Kidney epithelial cell (primary cell): ENCODE measurements at places on chromosomes 3 and 15.

DNA sequence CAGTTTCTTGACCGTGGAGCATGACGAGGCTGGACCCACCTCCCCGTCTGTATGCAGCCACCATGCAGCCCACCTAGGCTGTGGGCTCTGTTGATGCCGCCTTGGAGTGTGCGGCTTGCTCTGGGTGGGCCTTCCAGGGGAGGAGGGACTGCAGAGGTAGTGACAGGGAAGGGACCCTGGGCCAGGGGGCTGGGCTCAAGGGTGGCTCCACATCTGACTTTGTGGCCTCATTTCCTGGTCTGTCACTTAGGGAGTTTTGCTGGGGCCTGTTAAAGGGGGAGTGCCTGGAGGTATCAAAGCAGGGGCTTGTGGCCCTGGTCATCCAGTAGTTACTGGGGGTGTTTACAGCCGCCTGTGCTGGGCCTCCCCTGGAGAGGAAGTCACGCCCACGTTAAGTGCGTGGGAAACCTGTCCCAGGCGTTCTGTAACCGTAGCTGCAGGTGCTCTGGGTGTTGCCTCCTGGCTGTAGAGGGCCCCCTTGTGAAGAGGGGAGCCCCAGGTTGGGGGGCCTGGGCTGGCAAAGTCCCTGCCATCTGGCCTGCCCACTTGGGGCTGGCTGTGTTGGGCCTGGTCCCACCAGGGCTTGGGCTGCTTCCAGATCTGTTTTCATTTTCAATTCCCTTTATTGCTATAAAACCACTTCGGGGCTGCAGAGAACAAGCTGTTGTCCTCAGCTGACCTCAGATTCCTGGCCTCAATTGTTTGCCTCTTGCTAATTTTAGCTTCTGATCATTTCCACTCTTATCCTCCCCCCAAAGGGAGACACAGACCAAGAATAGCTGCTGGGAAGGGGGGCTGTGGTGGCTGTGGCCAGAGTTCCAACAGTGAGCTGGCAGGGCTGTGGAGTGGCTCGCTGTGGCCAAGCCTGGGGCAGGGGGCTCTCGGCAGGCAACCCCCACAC, 26.5 kb downstream of the KLF13 start:
- peak; percentile 47 for DNase-seq

GRCh38 chr3:157225001-157225400, 65.1 kb upstream of the CCNL1 start:
- DNase-seq = no peak

GRCh38 chr3:181718987-181719911, 7.5 kb downstream of the SOX2 start:
- DNase-seq = no peak

- no peak for DNase-seq
Measured at GRCh38 chr15:69154078-69154477, 6.4 kb upstream of the GLCE start.

DNA sequence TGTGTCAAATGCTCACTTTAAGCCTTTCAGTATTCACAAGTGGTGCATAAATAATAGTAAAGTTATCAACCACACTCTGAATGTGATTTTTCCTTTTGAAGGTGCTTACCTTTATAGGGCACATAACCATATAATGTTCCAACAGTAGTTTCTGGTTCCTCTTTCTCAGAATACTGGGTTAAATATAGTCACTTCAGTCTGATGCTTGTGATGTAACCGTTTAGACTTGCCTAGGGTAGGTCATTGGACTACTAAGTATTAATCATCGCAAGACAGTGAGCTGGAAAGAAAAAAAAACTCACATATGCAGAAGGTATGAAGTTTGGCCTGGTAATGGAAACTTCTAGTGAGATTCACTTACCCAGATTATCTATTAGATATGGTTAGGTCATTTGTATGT, 1.9 kb downstream of the KBTBD8 start:
- peak; percentile 23 for DNase-seq

GRCh38 chr3:111610189-111610588, 15.0 kb upstream of the ZBED2 start:
- DNase-seq = no peak

GRCh38 chr15:24954783-24955530, at the start of the genes SNRPN and SNURF:
SNRPN (plus strand) TSS chr15:24954987; CDS start chr15:24974454, 19,467 bp downstream.
SNURF (plus strand) TSS chr15:24954987; CDS start chr15:24955049, 62 bp downstream.
- no peak for DNase-seq

DNA sequence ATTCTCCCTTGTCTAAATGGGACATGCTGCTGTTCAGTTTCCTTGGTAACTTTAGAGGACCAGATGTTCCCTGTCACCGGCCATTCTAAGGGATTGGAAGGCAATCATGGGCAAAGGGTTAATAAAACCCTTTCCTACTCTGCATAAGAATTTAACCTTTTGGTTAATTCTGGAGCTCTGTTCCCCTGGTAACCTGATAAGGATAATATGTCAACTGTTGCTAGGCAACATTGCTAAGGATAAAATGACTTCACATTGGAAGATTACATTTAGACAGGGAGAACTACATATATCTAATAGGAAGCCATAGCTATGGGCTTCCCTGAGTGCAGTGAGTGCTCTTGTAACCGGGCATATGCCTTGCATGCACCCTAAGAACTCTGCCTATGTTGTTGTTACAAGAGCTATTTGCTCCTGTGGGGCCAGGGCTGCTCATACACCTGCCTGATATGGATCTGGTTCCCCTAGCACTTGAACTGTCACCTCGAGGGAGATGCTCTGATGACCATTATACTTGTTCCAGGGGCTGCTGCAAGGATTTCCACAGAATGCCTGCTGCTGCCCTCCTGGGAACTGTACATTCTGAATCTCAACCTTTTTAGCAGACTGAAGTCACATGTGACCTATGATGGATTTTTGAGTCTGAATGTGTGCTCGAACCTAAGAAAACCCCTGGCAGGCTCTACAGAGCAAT, 326.3 kb upstream of the PDZRN3 start:
- DNase-seq = no peak

GRCh38 chr15:72591361-72591760, 63.1 kb upstream of the GOLGA6B start:
- DNase-seq = no peak

DNA sequence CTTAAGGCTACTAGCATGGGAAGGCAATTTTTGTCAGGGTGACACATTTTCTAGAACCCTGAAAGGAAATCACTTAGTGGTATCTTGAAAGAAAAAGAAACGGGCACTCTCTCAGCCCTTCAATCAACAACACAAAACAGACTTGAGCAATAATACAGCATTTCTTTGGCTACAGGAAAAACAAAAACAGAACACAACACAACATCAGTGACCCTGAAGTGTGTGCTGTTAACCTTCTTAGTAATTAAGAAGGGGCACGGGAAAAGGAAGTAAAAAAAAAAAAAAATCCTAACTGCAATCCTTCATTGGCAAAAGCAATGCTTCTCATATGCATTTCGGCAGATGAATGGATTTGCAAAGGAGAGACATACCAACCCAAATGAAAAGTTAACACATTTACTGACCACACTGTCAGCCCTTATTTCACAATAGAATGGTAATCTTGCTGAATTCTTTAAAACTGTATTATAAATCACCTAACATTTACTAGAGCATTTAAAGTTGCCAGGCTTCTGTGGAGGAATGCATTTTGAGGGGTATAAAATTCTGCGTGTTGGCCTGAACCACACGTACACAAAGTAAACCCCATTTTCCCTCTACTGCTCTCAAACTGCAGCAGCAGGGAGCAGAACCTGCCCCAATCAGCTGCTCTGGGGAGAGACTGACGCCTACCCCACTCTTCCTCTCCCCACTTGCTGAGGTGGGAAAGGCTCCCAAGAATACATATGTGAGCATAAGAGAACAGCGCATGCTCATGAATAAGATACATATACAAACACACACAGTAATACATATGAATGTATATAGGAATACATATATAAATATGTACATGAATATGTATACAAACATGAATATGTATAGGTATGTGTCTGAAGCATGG, 198.5 kb downstream of the FOXP1 start:
- DNase-seq = no peak

DNA sequence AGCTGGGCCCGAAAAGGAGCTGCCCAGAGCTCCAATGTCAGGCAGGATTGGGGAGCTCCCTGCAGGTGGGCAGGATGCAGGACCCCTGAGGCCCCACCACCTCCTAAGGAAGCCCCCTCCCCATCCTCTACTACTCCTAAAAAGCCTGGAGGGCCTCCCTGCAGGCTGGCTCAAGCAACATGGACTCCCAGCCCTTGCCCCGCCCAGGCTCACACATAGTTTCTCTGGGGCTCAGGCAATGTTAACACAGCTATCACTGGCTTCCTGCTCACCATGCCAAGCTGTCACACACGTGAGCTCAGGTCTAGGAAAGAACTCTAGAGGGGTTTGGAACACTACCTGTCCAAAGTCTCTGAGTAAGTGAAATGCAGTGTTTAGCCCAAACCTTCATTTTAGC, 65.4 kb upstream of the ZNF148 start:
- DNase-seq = no peak

GRCh38 chr3:13414040-13414729, 5.9 kb downstream of the NUP210 start:
- no peak for DNase-seq

DNA sequence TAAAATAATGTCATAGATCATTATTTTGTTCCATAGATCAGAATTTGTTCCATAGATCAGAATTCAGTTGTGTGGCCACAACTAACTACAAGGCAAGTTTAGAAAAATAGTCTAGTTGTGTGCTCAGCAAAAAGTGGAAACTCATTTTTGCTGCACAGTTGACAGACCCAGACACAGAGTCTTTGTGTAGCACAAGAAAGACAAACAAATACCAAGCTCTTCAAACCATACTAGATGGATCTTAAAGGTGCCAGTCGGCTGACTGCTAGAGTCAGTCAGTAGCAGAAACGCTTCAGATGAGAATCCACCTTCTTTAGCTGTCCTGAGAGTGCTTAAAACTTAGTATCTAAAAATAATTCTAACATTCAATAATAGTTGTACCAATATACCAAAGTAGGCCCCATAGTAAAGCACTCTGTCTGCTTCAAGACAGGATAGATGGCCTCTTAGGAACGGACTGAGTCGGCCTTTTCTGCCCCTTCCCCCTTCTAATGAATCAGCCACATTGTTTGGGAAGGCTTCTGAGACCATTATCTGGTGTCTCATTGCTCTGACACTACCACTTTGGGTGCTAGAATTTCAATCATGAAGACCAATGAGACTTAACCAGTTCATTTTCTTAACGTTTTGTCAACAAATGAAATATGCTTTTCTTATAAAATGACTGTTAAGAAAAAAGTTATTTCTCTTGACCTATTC, 27.7 kb upstream of the SLC4A7 start:
- DNase-seq = no peak

DNA sequence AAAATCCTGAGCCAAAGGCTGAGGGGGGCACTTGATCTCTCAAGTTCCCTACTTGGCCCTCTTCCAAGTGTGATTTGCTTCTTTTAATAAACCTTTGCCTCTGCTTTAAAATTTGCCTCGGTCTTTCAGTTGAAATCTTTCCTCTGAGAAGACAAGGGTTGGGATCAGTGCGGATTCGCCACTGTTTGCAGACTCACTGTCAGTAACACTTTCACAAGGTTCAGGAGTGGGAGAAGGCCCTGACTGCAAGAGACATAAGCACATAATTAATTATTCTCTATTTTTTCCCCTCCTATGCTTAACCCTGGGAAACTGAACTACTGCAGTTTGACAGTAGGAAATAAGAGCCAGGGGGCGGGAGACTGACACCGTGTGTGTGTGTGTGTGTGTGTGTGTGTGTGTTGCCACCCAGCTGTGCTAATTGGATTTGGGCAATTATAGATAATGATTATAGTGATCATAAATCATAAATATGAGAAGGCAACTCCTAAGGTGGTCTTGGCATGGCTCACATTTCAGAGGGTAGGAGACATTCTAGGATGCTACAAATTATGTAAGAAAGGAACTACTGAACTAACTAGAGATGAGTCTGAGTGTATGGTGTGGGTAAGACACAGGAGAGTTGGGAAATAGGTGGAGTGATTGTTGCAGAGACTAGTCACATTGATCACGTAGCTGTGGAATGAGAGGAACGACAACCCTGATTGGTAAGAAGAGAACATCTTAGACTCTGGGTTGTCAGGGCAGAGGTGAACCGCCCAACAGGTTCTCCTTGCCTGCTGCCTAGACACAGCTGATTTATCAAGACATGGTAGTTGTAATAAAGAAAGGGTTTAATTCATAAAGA, 5.5 kb upstream of the ZNF662 start:
- DNase-seq = no peak

DNA sequence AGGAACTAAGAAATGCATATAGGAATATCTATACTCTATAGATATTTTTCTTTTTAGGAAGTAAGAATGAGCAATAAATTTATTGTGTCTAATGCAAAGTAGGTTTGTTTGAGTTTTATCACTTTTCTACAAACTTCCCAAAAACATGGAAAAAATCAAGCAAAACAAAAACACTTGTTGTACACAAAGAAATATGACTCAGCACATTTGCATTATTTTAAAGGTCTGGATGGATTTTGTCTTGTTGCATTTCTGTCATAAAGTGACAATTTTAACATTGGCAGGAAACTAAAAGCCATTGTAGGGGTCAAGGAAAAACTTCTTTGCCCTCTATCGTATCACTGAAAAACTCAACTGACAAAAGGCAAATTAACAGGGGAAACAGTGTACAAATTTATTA, 267.2 kb downstream of the PYDC2 start:
- DNase-seq = no peak
